ENCODE measurements at places on chromosomes 4 and X.

DNA sequence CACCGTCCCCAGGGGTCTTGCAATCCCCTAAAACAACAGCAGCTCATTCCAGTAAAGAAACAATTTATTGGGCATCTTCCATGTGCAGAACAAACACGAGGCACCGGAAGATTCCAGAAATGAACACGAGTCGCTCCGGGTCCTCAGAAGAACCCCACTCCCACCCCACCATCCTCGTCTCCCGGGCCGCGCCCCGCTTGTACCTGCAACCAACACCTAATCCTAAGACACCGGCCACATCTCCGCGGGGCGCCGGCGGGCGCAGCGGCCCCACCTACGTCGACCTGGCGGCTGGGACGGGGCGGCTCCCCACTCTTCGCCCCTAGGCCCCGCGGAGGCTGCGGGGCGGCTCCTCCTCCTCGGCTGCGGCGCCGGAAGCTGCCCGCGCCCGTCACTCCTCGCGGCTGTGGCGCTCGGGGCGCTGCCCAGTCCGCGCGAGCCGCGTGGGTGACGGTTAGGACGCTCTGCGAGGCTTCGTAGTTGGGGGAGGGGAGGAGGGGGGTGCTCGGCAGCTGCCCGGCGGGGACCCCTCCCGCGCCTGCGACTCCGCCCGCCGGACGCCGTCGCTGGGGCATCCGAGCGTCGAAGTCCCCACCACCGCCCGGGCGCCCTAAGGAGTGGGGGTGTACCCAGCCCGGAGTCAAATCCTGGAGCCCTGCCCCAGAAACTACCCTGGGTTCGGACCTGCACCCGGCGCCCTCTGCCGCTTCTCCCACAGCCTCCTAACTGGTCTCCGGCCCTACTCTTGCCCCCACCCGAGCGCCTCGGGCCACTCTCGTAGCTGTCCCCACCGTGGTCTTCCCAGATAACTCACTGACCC lies at the start of gene CCDC158:
TSS of gene CCDC158 (minus strand) at position 380 of the 820 bp plus-strand sequence. CDS start 17,934 bp downstream, outside the sequence.
- DNase-seq = no peak

DNA sequence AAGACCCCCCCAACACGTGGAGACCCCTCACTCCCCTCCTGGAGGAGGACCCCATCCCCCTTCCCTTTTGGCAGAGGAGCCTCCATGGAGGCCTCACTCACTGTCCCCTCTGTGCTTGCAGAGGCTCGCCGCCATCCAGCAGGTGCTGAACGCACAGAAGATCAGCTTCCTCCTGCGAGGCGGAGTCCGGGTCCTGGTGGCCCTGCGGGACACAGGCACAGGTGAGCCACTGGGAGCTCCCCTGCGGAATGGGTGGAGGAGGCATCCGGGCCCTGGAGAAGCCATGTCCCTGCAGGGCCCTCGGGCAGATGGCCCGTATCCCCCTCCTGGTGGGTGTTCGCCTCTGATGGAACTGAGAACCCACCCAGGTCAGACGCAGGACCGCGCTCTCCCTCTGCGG lies 206.5 kb downstream of the AFAP1 start:
- no peak for DNase-seq

DNA sequence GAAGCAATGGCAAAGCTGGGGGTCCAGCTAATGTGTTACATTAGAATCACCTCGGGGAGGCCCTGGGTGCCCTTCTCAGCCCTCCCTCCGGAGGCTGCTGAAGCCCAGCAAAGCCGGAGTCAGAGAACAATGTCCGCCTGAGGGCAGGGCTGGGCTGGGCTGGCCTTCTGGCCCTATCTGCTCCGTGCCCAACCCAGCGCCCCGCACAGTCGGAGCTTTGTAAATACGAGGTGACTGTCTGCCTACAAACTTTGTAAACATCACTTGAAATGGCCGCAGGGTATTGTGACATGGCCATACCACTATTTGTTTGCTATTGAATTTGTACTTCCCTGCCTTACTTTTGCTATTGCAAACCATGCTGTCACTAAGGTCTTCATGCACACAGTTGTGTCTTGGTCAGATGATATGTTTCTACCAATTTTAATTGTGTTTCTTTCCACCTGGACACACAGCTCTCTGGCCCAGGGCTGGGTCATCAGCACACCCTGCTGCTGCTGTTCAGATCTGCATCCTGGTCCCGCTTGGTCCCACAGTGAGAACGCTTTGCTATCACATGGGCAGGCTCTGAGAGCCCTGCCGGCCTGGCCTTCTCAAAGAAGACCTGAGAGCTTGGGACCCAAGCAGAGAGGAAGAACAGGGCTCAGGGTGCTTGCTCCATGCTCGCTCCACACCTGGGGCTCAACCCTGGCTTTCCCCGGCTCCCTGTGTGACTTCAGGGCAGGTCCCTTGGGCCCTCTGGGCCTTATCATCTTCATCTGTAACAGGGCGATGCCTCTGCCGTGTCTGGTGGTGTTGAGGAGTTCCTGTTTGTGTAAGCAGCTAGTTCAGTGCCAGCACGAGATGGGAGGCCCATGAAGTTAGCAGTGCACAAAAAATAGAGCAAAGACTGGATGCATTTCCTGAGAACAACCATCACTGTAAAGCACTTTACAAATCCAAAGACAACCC lies 2.3 kb downstream of the S100P start:
- no peak for DNase-seq

GRCh38 chr4:13522282-13523104 lies 21.8 kb downstream of the NKX3-2 start:
- DNase-seq = no peak

DNA sequence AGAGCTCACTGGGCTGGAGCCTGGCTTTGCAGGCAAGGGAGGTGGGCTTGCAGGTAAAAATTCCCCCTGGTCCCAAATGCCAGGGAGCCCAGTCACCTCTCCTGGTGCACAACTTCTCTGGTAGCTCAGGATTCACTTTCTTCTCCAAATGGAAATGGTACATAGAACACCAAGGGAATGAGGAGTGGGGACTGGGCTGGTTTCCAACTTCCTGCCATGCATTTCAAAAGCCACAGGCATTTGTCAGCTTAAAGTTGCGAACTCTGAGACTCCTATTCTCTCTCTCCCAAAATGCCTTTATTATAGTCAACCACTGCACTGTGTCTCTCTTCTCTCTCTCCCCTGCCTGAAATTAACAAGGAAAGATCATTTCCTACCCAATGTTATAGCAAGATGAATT lies 177.3 kb downstream of the GRIA3 start:
- no peak for DNase-seq

DNA sequence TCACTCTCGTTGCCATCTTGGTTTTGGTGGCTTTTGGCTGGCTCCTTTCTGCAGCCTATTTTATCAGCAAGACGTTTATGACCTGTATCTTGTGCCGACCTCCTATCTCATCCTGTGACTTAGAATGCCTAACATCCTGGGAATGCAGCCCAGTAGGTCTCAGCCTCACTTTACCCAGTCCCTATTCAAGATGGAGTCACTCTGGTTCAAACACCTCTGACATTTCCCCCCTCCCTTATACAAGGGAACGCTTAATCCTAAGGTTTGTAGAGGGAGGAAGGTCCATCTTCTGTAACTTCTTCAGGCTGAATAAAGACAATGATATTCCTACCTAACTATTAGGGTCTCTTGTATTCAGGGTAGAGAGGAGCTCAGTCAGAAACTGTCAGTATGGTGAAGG lies 79.3 kb upstream of the SPANXB1 start:
- no peak for DNase-seq

DNA sequence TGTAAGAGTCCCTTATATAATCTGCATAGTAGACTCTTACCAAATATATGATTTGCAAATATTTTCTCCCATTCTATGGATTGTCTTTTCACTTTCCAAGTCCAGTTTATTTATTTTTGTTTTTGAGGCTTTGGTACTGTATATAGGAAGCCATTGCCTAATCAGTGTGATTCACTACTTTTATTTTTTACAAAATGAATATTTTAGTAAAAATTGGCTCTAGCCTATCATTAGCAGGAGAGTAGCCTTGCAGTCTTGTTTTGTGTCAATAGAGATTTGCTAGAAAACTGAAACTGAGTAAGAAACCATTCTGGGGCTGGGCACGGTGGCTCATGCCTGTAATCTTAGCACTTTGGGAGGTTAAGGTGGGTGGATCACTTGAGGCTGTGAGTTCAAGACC lies 199.9 kb upstream of the MAB21L2 start:
- DNase-seq = no peak
